ENCODE measurements at places on chromosomes 7 and 10.

GRCh38 chr10:60870416-60870728 lies 73.6 kb downstream of the RHOBTB1 start:
- DNase-seq, result no peak

DNA sequence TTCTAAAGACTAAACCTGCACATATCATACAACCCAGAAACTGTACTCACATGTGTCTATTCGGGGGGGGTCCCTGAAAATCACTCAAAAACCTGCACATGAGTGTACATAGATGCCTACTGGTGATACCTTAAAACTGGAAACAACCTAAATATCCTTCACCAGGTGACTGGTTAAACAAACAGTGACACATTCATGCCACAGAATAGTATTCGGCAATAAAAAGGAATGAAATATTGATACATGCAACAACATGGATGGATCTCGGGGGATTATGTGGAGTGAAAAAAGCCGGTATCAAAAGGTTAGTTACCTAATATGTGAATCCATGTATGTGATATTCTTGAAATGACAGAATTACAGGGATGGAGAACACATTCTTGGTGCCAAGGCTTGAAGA lies 32.1 kb upstream of the EGFR start:
- DNase-seq, result no peak

- DNase-seq, result no peak
Measured at GRCh38 chr10:60169111-60169510, 220.6 kb downstream of the ANK3 start.

- peak; percentile 38 for DNase-seq
Measured at GRCh38 chr7:70040970-70041766, 442.9 kb downstream of the AUTS2 start.

GRCh38 chr7:24870766-24871165 lies 109.2 kb downstream of the OSBPL3 start:
- no peak for DNase-seq

GRCh38 chr10:100319707-100320402 lies 10.2 kb downstream of the PKD2L1 start:
- DNase-seq, result no peak

DNA sequence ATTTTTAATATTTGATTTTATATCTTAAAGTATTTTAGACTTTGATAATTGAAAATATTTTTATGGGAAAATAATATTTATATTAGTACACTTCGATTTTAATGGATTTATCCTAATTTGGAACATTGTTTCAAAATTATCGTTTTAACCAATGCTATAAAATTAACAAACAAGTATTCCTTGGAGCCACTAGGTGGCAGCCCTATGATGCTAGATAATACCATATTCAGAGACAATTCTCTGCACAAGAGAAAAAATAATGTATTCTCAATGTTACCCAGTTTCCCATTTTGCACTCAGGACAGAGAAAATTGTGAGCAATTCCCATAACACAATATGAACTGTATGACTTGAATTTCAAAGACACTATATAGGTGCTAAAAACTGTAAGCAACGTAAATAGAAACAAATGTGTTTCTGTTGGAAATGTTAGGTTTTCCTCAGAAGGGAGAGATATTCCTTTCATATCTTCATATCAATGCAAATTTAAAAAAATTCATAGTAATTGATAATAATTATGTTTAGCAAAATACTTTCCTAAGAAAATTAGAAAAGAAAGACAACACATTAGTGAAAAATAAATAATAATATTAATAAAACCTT lies 237.8 kb downstream of the SEMA3E start:
- DNase-seq, result peak; percentile 44

DNA sequence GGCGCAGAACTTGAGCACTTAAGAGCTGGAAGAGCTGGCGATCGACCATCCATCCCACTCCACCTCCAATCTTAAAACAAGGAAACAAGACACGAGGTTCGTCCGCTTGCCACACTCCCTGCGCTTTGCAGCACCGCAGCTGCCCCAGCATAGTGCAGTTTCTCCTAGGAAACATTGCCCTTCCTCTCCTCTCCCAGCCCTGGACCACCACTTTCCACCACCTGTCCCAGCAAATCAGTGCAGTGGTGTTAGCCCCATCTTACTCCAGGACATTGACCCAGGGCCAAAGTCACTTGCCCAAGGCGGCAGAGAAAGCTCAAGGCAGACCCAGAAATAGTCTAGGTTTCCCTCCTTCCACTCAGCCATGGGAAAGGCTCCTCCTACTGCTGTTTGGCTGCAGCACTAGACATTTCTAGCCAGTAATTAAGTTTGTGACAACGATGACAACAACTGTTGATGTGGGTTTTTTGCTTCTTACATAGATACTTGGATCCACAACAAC lies 1.5 kb upstream of the PARD3 start:
- DNase-seq, result no peak

DNA sequence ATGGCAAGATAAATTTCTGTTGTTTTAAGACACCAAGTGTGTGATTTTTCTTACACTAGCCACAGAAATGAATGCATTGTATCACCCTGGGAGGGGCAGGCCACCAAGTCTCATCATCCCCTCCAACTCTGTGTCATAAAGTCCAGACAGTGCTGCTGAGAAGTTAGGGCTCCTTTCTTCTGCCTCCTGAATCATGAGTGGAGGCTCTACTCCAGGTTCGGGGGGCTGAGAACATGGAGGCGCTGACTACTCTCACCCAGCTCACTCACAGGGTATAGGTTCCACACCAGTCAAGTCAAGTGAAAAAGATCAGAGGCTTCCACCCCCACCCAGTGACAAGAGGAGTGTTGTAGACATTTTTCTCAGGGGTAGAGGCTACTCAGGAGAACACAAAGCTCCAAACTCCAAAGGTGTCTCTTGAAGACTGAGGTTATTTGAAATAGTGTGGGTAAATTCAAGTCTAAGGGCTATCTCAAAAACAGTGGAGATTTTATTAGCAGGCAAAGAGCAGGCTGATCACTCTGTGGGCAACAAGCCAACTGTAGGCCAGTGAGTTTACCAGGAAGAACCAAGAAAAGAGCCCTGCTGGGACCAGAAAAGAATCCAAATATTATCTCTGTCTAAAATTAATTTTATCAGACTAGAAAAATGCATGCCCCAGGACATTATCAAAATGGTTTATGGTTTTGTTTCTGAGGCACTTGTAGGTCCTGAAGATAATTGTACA lies 118.6 kb upstream of the RET start:
- DNase-seq, result no peak

GRCh38 chr7:159067576-159068487 lies 76.8 kb downstream of the VIPR2 start:
- DNase-seq, result no peak

DNA sequence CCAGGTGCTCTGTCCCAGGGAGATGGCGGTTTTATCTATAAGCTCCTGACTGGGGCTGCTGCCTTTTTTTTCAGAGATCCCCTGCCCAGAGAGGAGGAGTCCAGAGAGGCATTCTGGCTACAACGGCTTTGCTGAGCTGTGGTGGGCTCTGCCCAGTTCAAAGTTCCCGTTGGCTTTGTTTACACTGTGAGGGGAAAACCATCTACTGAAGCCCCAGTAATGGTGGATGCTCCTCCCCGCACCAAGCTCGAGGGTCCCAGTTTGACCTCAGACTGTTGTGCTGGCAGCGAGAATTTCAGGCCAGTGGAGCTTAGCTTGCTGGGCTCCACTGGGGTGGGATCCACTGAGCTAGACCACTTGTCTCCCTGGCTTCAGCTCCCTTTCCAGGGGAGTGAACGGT lies 16.4 kb upstream of the SLC26A5 start:
- no peak for DNase-seq

GRCh38 chr7:104818961-104819880 lies 194.8 kb upstream of the KMT2E start:
- peak; percentile 87 for DNase-seq

DNA sequence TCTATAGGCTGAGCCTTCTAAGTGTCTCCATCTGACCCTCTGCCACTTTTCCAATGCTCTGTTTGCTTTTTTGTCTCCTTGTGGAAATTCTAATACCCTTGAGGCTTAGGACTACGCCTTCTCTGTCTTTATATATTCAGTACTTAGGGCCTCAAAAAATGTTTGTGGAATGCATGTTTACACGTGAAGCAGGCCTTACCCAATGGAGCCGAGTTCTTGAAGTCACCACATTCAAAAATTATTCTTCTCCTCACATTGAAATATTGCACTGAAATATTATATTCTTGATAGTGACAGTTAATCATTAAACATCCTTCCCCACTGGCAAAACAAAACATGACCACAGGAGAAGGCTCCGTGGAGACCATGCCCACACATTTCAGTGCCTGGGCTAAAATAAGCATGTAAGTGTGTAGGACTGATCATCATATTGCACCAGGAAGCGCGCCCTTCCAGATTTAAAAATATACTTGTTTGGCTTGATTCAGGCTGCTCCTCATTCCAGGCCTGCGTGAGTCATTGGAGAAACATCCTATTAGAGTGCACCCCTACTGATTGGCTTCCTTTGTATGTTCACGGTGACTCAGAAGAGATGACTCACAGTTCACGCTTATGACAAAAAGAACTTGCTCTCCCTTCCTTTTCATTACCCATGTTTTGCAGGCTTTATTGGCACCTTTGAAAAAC lies 307.4 kb upstream of the AOAH start:
- DNase-seq, result peak; percentile 83

DNA sequence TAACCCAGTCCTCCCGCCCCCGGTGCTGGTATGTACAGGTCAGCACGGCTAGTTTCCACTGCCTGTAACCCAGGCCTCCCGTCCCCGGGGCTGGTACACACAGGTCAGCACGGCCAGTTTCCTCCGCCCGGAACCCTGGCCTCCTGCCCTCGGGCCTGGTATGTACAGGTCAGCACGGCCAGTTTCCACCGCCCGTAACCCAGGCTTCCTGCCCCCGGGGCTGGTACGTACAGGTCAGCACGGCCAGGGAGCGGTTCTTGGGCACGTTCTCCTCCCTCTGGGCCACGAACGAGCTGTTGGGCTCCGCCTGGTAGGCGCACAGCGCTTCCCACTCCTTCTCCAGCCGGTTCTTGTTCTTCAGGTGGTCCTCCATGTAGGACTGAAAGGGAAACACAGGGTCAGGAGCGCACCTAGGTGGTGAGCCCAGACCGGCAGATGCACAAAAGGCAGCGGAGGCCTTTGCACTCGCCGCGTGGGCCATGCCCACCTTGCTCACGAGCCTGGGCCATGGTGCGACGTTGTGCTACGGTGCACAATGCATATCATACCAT lies 284.4 kb downstream of the DNAJB6 start:
- no peak for DNase-seq

DNA sequence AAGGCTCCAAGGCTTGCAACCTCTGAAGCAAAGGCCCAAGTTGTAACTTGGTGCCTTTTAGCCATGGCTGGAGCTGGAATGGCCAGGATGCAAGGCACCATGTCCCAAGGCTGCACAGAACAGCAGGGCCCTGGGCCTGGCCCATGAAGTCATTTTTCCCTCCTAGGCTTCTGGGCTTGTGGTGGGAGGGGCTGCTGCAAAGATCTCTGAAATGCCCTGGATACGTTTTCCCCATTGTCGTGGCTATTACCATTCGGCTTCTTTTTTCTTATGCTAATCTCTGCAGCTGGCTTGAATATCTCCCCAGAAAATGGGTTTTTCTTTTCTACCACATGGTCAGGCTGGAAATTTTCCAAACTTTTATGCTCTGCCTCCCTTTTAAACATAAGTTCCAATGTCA lies 234.2 kb downstream of the CDK14 start:
- no peak for DNase-seq

- no peak for DNase-seq
Measured at GRCh38 chr10:124064676-124065075, 28.7 kb downstream of the CHST15 start.

GRCh38 chr7:23254051-23254681 lies 7.6 kb downstream of the GPNMB start:
- no peak for DNase-seq

- no peak for DNase-seq
Measured at GRCh38 chr7:127245607-127246006, 7.1 kb downstream of the GRM8 start.

- DNase-seq, result no peak
Measured at GRCh38 chr7:101411508-101411874, 48.8 kb downstream of the COL26A1 start.

DNA sequence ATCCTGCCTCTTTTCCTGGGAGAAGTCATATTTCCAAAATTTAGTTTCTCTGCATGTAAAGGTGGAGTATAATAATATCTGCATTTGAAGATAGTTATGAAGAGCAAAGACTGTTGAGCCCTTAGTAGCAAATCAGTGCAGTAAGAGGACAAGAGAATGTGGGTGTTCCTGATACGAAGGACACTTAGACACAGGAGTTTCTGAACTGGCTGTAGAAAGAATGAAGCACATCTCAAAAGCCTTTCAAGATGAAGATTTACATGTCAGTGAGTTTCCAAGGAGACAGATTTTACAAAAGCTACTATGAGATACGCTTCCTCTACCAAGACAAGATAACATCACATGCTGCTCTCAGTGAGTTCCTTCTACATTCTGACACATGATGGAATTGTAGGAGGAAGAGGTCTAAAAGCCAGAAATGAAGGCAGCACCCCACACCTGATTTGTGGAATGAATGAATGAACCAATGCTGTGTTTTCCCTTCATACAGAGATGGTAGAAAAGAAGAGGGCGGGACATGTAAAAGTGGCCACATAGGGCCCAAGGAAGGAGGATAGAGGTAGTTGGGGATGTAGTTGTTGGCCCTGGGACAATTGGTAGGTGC lies 173.6 kb upstream of the PDE1C start:
- no peak for DNase-seq

- DNase-seq, result no peak
Measured at GRCh38 chr10:59383436-59383835, 21.1 kb upstream of the FAM13C start.

GRCh38 chr7:39587393-39587792 lies 21.2 kb downstream of the YAE1 start:
- no peak for DNase-seq

DNA sequence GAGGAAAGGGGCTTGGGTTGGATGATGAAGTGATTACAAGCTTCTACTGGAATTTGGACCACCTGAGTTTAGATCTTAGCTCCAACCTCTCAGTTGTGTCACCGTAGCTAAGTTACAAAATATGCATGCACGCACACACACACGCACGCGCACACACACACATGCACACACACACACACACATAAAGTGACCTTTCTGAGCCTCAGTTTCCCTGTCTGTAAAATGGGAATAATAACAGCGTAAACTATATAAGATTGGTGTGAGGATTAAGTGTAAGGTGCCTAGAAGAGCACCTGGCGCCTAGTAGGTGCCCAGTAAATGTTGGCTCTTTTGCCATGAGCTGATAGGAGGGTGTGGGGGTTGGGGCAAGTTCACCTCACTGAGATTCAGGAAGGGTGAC lies 12.6 kb upstream of the AQP1 start:
- no peak for DNase-seq

- no peak for DNase-seq
Measured at GRCh38 chr10:97690133-97690532, 3.1 kb upstream of the AVPI1 start.

DNA sequence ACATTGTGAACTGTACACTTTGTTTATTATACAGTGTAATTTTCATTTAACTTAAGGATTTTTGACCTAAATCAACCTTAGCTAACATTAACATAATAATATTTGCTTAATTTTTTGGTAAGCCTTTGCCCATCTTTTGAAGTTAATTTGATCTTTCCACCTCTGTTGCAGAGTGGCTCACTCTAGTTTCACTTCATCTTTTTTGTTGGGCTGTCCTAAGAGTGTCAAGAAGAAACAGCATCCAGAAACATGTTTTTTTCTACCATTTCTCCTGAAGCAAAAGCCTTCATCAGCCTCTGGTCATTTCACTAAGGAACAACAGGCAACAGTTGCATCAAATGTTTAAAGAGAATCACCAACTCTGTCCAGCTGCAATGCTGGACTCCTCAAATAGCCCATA lies 824.7 kb downstream of the REEP3 start:
- no peak for DNase-seq
